NCI-H1092 (cell line): ENCODE measurements at places on chromosomes 7 and 10.

DNA sequence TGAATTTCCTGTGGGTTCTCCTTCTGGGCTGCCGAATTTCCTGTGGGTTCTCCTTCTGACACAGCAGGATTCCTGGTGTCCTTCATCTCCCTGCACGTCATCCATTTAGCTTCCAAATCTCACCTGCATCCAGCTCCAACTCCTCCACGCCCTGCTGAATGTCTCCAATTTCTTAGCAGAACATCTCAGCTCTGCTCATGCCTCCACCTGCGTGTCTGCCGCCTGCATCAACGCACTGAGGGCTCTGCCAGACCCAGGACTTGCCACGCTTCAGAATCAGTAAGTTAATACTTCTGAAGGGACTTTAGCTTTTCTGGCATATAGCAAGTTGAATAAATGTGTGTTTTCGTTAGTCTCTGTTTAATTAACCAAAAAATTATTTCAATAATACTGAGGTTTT, 31.1 kb upstream of the VIPR2 start:
- DNase-seq, result no peak

DNA sequence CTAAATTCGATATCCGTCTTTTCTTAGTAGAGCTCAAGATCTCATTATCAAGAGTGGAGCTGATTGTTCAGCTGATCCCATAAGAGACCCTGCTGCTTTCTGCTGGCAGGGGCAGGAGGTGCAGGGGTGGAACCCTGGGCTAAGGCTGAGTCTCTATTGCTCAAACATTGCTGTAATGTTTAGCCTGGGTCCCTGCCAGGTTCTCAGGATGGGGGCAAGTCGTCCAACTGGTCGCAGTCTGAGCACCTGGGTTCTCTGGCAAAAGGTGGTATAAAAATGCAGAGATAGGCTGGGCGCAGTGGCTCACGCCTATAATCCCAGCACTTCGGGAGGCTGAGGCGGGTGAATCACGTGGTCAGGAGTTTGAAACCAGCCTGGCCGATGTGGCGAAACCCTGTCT, 62.0 kb upstream of the NRBF2 start:
- DNase-seq, result no peak

DNA sequence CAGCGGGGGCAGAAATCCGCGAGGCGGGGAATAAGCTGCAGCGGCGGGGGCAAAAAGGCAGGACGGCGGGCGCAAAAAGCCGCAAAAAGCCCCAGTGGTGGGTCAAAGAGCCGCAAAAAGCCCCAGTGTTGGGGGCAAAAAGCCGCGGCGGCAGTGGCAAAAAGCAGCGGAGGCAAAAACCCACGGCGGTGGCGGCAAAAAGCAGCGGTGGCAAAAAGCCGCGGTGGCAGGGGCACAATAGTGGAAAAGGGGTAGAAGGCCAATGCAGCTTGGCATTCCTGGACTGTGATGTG, 525.3 kb downstream of the ZNF33B start:
- DNase-seq, result no peak

GRCh38 chr10:77392851-77393250, 244.8 kb downstream of the KCNMA1 start:
- DNase-seq, result peak; percentile 20

DNA sequence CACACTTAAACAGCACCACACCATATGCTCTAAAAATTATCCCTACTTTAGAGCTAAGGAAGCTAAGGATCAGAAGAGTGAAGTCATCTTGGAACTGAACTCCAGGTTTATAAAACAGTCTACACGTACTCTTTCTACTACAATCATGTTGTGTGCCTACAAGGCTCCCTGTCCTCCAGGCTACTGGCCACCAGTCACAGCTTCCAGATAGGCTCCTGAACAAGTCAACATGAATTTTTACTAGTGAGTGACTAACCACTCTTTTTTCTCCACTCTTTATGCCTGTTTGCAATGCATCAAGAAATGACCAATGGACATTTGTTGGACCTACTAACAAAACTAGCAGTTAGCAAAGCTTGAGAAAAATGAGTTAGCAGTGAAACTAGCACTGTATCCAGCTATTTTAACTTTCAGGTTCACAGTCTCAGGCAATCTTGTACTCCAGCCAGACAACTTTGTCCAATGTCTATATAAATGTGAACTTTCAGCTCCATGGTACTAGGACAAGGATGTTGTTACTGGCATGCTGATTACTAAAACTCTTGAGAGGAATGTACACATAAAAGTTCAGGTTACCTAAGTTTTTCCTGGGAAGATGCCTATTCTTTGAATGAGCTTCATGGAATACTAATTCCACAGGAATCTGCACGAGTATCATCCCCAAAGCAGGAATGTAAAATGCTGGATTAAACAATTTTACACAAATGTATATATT, 180.0 kb downstream of the BTAF1 start:
- no peak for DNase-seq

GRCh38 chr7:17598305-17598704, 299.9 kb downstream of the AHR start:
- DNase-seq, result no peak

- no peak for DNase-seq
Measured at GRCh38 chr10:117417196-117417595, 42.0 kb upstream of the PDZD8 start.

GRCh38 chr10:94443549-94443948, 41.2 kb downstream of the TBC1D12 start:
- no peak for DNase-seq

DNA sequence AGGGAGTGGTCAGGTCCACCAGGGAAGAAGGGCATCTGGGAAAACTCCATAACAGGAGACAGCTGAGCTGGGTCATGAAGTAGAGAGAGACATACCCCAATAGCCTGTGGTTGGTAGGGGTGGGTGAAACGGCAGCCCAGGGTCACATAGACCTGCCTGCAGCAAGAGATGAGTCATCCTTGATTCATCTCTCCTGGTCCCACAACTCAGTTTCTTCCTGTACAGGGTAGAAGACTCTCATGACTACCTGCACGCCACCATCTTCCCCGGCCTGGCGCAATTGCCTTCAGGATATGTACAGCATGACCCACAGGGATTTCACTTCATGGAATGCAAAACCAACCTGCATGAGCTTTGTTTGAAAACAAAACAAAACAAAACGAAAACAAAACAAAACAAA, 45.1 kb upstream of the ADAM12 start:
- DNase-seq, result no peak

DNA sequence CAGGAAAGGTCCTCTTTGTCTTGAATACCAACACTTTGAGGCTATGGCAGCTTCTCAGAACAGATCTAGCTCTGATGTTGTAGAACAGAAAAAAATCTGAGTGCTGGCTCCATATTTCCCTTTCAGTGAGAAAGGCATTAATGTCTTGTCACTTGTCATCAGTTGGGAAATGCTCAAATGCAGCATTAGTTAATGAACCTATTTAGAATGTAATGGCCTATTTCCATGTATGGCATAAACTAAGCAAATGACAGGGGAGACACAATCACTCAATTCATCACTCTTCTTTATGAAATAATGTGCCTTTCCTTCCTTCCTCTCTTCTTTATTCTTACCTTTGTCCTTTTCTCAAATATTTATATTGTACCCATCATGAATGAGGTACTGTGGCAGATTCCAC, 5.0 kb upstream of the STAMBPL1 start:
- no peak for DNase-seq
